PC-9 (cell line): ENCODE measurements at places on chromosomes 16 and 17. TPM values are rescaled to one million over a fixed set of nuclear protein-coding genes. Genes with fewer than 3 reads are reported as not detected.

DNA sequence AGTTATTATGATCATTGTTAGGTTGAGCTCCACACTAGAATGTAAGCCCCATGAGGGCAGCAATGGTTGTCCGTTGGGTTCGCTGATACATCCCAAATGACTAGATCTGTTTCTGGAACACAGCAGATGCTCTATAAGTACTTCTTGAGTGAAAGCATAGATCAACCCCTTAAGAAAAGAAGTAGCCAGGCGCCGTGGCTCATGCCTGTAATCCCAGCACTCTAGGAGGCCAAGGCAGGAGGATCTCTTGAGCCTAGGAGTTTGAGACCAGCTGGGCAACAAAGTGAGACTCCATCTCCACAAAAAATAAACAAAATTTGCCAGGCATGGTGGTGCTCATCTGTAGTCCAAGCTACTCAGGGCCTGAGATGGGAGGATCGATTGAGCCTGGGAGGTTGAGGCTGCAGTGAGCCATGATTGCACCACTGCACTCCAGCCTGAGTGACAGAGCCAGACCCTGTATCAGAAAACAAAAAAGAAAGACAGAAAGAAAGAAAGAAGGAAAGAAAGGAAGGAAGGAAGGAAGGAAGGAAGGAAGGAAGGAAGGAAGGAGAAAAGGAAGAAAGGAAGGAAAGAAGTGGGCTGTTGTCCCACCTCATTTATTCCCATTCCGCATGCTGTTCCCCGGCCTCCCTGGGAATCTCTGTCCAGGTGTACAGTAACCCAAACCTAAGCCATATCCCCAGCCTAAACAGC lies 54.4 kb upstream of the RPL38 start:
- no peak for DNase-seq

GRCh38 chr17:19730843-19731242 lies 14.5 kb upstream of the SLC47A2 start:
- no peak for DNase-seq

DNA sequence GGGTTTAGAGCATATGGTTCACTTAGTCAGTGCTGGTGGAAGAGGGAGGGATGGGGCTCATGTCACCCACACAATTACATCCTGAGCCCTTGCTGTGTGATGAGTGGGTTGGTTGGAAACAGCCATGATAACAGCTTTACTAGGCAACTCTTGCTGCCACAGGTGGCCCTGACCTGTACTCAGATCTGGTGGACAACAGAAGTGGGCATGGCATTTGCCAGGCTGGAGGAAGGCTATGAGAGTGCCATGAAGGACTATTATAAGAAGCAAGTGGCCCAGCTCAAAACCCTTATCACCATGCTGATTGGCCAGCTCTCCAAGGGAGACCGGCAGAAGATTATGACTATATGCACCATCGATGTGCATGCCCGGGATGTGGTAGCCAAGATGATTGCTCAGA lies 105.8 kb downstream of the DNAH9 start:
- DNase-seq, result no peak

DNA sequence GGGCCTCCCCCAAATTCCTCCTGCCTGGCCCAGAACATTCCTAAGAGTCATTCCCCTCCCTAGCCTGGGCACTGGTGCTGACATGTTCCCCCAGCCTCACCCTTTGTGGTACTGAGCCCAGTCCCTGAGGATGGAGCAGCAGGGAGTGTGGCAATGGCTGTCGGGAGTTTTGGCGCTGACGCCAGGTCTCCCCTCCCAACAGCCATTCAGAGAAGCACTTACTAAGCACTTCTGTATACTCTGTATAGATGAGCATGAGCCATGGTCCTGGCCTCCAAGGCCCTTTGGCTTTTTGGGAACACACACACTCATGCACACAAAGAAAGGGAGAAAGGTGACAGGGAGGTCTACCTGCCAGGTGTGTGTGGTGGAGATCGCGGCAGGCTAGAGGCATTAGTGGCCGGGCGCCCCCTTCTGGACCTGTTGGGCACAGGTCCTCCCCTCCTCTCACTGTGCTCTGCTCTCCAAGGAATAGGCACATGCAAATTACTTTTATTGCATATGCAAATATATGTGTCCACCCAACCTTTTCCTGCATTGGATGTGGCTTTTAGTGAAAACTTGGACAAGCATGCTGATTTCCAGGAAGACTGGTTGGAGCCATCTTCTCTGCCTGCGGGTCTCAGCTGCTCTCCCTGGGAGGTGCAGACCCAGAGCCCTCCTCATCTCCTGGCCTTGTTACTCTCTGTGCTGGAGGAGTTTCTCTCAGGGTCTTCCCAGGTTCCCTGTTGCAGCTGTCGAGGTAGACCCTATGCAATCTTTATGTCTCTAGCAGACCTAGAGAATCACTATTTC lies 17.4 kb upstream of the C17orf107 start:
- peak; percentile 76 for DNase-seq

GRCh38 chr17:77437017-77437416 lies 296.2 kb downstream of the SEC14L1 start:
- DNase-seq, result no peak

The RSKR gene
- total RNA-seq, result 21.7 and 25.8 TPM in 2 replicates

DNA sequence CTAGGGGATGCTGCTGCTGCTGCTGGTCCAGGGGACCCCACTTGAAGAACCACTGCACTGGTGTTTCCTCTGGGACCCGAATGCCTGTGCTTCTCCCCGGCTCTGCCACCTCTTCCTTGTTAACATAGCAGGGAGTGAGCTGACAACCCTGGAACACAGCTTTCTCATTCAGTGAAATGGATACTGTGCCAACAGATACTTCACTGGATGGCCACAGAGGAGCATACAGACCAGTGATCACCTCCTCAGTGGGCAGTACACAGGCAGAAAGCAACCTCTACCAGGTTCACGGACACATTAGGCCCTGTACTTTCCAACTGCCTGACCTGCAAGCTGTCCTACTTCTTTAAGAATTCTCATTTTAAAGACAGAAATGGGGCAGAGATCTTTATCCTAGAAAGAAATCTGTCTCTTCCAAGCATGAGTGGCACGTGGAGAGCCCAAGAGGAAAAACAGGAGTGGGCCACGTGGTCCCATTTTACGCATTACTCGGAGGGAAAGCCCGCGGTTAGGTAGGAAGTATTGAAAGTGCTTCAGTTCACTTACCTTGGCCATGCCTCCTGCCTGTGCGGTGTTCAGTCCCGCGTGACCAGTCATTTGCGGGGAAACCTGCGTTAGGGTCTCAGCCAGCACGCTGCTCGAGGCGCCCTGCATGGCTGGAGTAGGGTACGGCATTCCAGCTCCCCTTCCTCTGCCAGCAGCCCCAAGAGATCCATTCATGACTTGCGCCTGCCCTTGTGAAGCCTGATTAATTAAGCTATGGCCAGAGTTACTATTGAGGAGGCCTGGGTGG lies 30.6 kb downstream of the CREBBP start:
- no peak for DNase-seq

The C16orf87 gene
- 7.8 and 8.6 TPM in 2 replicates for total RNA-seq

- DNase-seq, result no peak
Observed at GRCh38 chr17:56011406-56012131, 141.7 kb upstream of the ANKFN1 start.

- DNase-seq, result no peak
Observed at GRCh38 chr17:39225959-39226683, 376 bp upstream of the STAC2 start.

The PLCD3 gene
- total RNA-seq, result 92.4 and 138 TPM in 2 replicates

GRCh38 chr16:13480801-13481200 lies 439.2 kb upstream of the ERCC4 start:
- peak; percentile 61 for DNase-seq

DNA sequence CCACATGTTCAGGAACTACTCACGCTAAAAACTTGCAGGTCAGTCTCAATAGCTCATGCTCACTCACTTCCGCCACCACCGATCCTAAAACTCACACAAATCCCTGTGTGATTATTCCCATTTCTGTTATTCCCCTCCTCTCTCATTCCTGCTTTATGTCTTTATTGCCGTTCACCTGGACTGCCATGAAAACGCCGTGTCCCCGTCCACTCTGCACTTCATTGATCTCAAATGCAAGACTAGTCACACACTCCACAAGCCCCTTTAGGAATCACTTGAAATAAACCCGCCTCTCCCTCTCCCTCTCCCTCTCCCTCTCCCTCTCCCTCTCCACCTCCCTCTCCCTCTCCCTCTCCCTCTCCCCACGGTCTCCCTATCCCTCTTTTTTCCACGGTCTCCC lies 78.0 kb downstream of the AXIN2 start:
- DNase-seq, result no peak

The CA5A gene
- total RNA-seq, result 0.05 and 0.26 TPM in 2 replicates

The SLC52A1 gene
- 0.28 and 0.48 TPM in 2 replicates for total RNA-seq

DNA sequence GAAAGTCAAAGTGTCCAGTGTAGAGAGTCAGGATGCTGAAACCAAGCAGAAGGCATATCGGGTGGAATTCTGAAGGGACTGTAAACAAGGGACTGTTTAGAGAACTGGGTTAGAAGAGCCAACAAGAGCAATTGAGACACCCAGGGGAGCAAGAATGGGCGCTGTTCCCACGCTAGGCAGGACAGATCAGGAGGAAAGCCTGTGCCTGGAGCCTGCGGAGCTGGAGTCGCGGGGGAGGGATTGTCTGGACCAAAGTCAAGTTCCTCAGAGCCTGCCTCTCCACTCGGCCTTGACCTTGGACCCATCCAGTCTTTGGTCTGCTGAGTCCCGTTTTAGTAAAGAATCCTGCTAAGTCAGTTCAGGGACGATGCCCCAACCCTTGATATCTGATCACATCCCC lies 14.7 kb upstream of the KLHL36 start:
- DNase-seq, result no peak

GRCh38 chr16:31331807-31332301 lies 23.1 kb upstream of the ITGAX start:
- DNase-seq, result no peak

The RNF112 gene
- 2.0 and 2.3 TPM in 2 replicates for total RNA-seq

DNA sequence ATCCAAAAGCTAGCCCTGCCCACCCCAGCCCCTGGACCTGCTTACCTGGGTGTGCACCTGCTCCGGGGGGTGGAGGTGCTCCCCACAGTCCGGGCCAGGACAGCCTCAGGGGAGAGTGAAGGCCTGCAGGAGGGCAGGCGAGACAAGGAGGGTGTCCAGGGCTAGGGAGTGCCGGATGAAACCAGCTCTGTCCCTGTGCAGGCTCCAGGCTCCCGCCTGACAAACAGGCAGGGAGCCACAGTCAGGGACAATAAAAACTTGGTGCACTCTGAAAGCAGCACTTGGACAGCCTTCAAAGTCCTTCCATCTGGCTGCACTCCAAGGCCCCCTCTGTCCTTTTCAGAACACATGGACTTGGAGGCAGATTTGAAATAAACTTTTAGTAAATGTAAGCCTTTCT lies 3.9 kb downstream of the PAQR4 start:
- no peak for DNase-seq

- DNase-seq, result no peak
Observed at GRCh38 chr17:3907483-3908216, 8.6 kb downstream of the P2RX1 start.

- DNase-seq, result no peak
Observed at GRCh38 chr16:1461146-1461545, 13.7 kb downstream of the CLCN7 start.

GRCh38 chr17:13638855-13639458 lies 37.2 kb upstream of the HS3ST3A1 start:
- no peak for DNase-seq

DNA sequence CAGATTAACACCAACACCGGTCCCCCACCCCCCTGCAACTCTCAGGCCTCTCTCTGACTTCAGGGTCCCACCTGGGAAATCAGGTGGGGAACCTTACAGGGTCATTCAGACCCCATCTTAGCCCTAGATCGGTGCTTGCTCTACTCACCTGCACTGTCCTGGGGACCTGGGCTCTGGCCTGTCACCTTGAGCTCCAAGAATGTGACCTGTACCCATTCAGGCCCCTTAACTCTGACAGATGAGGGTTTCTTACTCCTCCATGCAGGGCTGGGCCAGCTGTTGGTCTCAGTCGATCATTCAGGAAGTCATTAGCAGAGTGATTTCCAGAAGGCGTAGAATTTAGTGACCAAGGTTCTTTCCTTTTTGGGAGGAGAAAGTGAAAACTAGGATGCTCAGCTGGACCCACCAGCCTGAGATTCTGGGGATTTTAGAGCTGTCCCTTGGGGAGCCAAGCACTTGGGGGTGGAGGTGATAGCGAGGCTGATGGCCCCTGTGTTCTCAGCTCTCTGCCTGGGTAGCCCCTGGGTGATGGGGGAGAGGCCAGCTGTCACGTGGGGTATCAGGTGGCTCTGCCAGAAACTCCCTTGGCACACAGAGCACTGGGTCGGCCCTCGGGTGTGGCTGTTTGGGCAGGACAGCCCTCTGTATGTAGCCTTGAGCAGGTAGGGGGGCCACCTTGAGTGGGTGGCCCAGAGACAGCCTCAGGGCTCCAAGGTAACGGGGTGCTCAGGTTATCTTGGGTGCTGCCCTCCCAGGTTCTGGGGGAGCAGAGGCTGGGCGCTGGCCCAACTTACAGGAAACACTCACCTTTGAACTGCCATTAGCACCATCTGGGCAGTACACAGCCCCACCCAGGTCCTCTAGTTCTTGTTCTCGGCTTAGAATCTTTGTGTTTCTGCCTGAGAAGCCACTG lies 724 bp downstream of the MVP start:
- peak; percentile 84 for DNase-seq

The RDM1 gene
- total RNA-seq, result 14.5 and 15.5 TPM in 2 replicates

GRCh38 chr17:43353393-43353792 lies 45.4 kb upstream of the ARL4D start:
- no peak for DNase-seq

GRCh38 chr16:4693956-4694641 lies 737 bp downstream of the NUDT16L1 start:
- peak; percentile 54 for DNase-seq

- DNase-seq, result no peak
Observed at GRCh38 chr17:72445055-72445991, 324.5 kb downstream of the SOX9 start.

DNA sequence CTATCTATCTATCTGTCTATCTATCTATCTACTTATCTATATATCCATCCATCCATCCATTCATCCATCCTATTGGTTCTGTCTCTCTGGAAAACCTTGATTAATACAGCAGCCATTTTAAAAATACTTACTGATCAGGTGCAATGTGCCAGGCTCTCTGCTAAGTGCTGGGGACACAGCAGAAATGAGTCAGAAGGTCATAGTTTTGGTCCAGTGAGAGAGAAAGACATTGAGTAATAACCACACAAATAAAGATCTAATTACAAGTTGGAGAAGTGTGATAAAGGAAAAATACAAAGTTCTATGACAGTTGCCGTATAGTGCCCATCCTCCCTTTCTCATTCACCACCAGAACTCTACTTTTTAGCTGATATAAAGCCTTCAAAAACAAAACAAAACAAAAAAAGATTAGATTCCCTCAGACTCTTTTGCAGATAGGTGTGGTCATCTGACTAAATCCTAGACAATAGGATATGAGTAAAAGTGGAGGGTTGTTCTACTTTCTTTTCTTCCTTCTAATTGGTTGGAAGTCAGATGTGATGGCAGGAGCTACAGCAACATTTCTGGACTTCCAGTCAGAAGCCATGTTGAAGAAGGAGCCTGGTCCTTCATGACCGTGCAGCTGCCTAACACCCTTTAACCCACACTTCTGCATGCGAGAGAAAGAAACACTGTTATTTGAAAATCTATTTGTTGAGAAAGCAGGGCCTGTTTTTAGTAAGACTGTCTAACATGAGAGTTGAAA lies 72.0 kb upstream of the TOX3 start:
- DNase-seq, result no peak

DNA sequence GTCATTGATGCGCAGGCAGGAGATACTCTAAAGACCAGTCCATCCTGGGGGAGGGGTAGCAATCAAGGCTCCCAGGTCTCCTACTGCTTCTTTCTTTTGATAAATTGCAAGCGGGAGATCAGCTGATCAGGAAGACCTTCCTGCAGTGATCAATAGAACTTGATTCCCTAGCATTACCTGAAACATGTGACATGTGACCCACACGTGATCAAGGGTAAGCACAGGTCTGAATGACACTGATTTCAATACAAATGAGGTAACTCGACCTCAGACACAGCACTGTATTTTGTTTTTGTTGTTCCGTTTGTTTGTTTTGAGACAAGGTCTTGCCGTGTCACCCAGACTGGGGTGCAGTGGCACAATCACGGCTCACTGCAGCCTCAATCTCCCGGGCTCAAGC lies 39.6 kb upstream of the MLYCD start:
- DNase-seq, result no peak
